ENCODE measurements at places on chromosomes 16 and 17. TPM values are rescaled to one million over a fixed set of nuclear protein-coding genes. Genes with fewer than 3 reads are reported as not detected.

STH gene
- total RNA-seq, result not detected

CCDC78 gene
- total RNA-seq, result 0.53 TPM

ORC6 gene
- total RNA-seq, result 69.8 TPM

TNFRSF13B gene
- total RNA-seq, result not detected

C1QTNF8 gene
- not detected for total RNA-seq

DNA sequence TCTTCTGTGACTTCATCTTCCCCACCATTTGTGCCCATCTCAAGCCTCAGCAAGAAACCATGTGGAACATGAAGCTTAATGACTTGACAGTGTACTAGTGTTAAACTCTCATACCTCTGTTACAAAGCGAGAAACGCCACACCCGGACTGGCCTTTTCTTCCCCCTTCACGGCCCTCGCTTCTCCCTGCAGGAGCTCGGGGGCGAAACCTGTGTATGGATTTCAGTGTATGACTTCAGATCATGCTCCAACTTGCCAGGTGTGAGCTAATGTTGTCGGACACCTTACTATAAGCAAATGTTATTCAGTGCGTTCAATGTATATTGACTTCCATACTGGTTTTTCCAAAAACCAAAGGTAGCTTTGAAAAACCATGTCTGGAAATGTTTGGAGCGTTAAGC lies 20.1 kb upstream of the SLC5A11 start:
- DNase-seq, result no peak

- no peak for DNase-seq
These were observed 191.5 kb downstream of the FTO start for GRCh38 chr16:53895433-53895832.

DNA sequence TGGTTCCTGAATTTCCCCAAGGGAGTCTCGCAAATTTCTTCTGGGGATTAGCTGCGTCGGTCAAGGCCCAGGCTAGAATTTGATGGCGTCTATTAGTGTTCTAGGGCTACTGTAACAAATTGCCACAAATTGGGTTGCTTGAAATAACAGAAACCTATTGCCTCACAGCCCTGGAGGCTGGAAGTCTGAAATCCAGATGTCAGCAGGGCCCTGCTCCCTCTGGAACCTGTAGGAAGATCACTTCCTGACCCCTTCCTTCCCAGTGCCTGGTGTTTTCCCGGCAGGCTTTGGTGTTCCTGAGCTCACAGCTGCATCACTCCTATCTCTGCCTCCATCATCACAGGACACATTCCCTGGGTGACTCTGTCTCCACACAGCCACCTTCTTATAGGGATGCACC lies 24.4 kb downstream of the DHRS7C start:
- no peak for DNase-seq

GRCh38 chr17:49473900-49474751 lies 21.0 kb upstream of the NGFR start:
- peak; percentile 20 for DNase-seq

DNA sequence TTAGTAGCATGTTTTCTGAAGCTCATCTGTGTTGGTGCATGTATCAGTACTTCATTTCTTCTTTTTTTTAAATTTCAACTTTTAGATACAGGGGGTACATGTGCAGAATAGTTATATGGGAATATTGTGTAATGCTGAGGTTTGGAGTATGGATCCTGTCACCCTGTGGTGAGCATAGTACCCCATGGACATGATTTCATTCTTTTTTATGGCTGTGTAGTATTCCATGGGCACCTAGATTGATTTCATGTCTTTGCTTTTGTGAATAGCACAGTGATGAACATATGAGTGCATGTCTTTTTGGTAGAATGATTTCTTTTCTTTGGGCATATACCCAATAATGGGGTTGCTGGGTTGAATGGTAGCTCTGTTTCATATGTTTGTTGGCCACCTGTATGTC lies 55.0 kb upstream of the NOL11 start:
- DNase-seq, result no peak

- DNase-seq, result no peak
These were observed 76.5 kb upstream of the ZNF423 start for GRCh38 chr16:49932434-49932833.

- DNase-seq, result no peak
These were observed 492.3 kb upstream of the EEF2KMT start for GRCh38 chr16:5589812-5590373.

GRCh38 chr17:14803826-14804225 lies 461.3 kb downstream of the PMP22 start:
- no peak for DNase-seq

GRCh38 chr17:16488186-16488967 lies 3.6 kb downstream of the LRRC75A start:
- DNase-seq, result no peak

DNA sequence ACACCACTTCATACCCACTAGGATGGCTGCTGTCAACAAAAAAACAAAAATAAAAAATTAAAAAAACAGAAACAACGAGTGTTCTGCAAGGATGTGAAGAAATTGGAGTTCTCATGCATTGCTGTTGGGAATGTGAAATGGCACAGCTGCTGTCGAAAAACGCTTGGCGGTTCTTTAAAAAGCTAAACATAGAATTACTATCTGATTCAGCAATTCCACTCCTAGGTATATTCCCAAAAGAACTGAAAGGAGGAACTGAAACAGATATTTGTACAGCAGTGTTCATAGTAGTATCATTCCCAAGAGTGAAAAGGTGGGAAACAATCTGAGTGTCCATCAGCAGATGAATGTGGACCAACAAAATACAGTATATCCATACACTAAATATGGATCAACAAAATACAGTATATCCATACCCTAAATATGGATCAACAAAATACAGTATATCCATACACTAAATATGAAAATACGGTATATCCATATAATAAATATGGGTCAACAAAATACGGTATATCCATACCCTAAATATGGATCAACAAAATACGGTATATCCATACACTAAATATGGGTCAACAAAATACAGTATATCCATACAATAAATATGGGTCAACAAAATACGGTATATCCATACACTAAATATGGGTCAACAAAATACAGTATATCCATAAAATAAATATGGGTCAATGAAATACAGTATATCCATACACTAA lies 8.7 kb downstream of the METTL16 start:
- DNase-seq, result no peak

- no peak for DNase-seq
These were observed 1.8 kb downstream of the RAB11FIP3 start for GRCh38 chr16:427250-427649.

- peak; percentile 58 for DNase-seq
These were observed 20.7 kb downstream of the DNAH9 start for GRCh38 chr17:11618861-11619566.

DNA sequence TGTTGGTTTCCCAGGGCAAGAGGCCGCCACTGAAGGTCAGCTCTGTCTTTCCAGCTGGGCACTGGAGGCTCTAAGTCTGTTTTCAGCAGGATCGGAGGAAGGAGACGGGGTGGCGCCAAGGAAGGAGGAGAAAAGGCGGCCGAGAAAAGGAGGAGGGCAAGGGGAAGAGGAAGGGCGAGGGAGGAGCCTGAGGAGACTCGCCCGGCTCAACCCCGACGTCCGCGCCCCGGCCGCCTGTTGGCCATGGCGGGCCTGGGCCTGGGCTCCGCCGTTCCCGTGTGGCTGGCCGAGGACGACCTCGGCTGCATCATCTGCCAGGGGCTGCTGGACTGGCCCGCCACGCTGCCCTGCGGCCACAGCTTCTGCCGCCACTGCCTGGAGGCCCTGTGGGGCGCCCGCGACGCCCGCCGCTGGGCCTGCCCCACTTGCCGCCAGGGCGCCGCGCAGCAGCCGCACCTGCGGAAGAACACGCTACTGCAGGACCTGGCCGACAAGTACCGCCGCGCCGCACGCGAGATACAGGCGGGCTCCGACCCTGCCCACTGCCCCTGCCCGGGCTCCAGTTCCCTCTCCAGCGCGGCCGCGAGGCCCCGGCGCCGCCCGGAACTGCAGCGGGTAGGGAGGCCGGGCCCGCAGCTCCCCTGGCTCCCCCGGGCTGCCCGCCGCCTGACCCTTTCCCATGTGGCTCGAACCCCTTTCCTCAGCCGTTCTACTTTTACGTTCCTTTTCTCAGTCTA lies at the start of gene RNF135:
TSS of gene RNF135 (plus strand) at position 209 of the 737 bp plus-strand sequence. CDS start at position 244, 35 bp downstream.
- no peak for DNase-seq

GRCh38 chr17:33623841-33624240 lies 330.7 kb upstream of the ASIC2 start:
- no peak for DNase-seq

DNA sequence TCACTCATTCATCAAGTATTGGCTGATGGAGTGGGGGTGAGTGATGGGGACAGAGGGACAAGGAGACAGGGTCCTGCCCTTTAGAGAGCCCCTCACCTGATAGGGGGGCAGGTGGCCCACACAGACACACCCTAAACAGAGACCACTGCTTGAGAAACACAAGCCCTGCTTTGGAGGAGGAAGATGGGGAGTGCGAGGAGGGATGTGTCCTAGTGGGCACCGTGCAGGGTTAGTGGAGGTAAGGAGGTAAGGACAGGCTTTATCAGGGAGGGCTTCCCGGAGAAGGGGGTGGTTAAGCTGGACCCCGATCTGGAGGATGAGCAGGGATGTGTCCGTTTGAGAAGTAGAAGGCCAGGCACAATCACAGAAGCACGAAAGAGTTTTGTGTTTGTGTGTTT lies 8.2 kb upstream of the SMTNL2 start:
- no peak for DNase-seq

DNA sequence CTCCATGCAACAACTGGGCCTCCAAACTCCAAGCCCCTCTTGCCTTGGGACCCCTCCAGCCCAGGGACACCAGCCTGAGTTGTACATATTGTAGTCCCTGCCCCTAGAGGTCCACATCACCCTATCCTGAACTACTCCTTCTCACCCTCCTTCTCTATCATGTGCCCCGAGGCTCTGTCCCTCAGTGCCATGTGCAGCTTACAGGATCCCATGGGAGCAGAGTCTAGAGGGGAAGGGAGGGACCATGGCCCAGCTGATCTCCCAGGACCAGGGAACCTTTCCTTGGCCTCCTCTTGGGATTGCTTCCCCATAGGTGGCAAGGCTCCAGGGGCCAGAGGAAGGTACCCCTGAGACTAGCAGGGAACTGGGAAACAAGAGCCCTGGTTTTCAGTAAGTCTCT lies 35.3 kb downstream of the TMEM132E start:
- no peak for DNase-seq

- no peak for DNase-seq
These were observed 29.4 kb downstream of the HMOX2 start for GRCh38 chr16:4505356-4506147.

DNA sequence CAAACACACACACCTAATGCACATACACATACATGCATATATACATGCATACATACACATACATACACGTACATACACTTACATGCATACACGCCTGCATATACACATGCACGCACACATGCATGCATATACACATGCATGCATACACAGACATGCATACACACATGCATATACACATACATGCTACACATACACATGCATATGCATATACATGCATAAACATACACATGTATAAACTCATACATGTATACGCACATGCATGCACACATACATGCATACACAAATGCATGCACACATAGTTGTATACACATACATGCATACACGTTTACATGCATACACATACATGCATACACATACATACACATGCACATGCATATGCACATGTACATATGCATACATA lies 23.6 kb upstream of the RMI2 start:
- no peak for DNase-seq

DNA sequence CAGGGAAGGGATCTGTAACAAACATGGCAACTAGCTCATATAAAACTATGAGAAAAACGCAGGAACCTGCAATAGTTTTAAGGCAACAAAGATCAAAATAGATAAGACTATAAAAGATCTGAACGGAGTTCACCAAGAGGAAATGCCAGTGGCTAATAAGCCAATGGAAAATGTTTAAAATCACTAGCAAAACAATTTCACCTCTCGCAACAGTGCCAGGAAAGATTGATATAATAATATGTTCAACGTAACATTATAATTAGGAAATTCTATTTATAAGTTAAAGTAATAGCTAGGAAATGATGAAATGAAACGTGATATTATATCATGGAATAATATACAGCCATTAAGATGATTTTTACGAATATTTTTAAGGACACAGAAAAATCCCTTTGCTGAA lies 16.0 kb downstream of the MRC2 start:
- no peak for DNase-seq

GRCh38 chr16:21260870-21261791 lies 17.0 kb downstream of the CRYM start:
- peak; percentile 99 for DNase-seq
